Left lung (tissue), 14 donors: ENCODE measurements at places on chromosomes 3 and 15. TPM values are rescaled to one million over a fixed set of nuclear protein-coding genes. Genes with fewer than 3 reads are reported as not detected.

- no peak for DNase-seq
These were observed 26.7 kb downstream of the ABHD2 start for GRCh38 chr15:89114990-89115389.

Gene NDUFAF3
- polyA plus RNA-seq, result 50.3 TPM

Gene CAND2
- 5.2 TPM for polyA plus RNA-seq

Gene KLHL40
- not detected for polyA plus RNA-seq

DNA sequence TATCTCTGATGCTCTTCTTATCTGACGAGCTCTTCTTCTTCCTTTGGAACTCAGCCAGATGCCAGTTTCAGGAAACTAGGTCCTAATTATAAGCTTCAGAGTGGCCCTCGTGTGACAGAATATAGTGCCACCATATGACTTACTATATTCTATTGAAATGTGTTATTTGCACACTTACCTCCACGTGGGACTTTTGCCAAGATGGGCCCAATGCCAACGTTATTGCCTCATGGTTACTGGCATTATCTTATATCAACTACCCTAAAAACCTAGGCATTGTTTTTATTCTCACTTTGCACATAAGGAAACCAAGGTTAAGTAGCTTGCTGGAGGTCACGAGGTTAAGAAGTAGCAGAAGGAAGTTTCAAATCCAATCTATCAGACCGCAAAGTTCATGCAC is 71.3 kb upstream of the SLCO3A1 start:
- DNase-seq, result no peak

Gene PRSS50
- polyA plus RNA-seq, result 0.75 TPM

DNA sequence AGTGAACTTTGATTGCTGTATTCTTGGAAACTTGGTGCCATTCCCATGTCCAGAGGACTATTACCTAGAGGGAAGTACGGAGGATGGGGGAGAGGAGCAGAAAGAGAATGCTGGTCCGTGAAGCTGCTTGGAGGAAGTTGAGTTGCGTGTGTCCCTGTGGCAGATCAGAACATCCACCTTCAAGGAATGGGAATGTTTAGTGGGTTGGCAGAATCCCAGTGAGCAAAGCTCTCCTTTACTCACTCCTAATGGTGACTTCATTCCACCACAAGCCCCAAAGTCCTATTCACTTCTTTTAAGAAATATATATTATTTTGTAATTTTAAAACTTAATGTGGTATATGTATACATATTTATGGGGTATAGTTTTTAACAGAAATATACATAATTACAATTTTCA is 247.8 kb upstream of the FEZF2 start:
- DNase-seq, result no peak

GRCh38 chr15:70084461-70084860 is 13.3 kb downstream of the TLE3 start:
- DNase-seq, result no peak

Gene CMTM7
- polyA plus RNA-seq, result 61.1 TPM

- DNase-seq, result no peak
These were observed 31.0 kb upstream of the RBMS3 start for GRCh38 chr3:29249829-29250345.

Gene PLIN1
- polyA plus RNA-seq, result 1.0 TPM

- no peak for DNase-seq
These were observed 228.1 kb downstream of the FEZF2 start for GRCh38 chr3:62145086-62145757.

Gene SLC15A2
- 8.3 TPM for polyA plus RNA-seq

DNA sequence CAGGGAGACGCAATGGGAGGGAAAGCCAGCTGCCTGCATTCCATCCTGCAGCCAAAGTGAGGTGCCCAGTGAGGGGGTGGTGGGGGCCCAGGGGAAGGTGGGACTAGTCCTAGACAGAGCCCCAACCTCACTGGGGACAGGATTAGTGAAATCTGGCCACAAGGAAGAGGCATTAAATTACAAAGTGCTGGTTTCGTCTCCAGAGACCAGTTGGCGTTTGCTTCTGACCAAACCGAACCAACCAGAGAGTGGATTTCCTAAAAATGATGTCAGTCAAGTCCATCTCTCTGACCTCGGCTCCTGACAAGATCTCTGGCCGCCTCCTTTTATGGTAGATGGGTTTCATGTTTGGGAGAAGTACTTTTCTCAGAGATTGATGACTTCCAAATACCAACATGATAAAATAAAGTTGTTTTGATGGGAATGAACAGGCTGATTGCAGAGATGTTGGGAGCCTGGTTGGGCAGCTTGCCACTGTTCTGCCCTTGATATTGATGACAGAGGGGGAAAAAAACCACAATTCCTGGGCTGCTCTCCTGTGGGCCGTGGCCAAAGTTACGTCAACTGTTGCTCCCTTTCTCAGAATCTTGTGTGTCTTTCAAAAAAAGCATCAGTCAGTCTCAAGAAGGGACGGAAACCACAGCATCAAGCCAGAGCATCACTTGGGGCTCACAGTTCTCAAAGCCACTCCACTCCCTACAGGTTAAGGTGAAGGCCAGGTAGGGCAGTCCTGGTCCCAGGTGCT is 24.6 kb downstream of the ITGA11 start:
- no peak for DNase-seq

Gene KNG1
- polyA plus RNA-seq, result 1.2 TPM

Gene UTS2B
- 2.1 TPM for polyA plus RNA-seq

DNA sequence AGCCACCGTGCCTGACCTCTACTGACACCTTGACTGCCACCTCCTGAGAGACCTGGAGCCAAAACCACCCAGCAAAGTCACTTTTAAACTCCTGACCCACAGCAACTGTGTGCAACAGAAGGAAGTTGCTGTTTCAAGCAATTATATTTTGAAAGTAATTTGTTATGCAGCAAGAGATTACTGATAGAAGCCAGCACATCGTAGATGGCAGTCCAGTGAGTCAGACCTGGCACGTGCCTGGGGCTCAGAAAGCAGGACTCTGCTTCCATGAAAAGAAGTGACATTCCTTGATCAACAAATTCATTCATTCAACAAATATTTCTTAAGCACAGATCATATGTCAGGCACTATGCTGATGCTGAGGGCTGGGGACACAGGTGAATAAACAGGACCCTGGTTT is 5.7 kb upstream of the CSPG4 start:
- no peak for DNase-seq

Gene UBE2E2
- 46.4 TPM for polyA plus RNA-seq

Gene LAMB2
- 452 TPM for polyA plus RNA-seq

DNA sequence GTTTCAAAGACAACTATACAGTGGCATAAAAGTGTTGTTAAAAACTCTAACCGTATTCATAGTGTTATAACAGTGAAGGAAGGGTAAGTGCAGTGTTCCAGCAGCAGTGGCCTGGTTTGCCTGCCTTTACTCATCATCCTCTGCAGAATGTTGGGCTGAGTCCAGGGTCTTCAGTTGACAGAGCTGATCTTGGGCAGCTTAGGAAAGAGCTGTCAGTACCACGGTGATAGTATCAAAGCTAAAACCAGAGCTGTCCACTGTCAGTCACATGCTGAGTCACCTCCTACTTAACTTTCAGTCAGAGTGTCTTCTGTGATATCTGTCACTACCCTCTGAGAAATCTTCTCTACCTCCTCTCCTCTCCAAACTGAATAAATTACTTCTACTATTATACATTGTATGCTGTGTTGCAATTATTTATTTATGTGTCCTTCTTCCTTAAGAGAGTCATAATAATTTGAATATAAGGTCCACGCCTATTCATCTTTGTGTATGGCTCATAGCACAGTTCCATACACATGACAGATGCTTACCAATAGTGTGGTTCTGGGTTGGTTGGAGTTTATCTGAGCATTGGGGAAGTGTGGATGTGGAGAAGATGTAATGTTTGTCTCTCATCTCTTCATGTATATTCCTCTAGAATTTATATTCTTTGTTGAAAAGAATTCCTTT is 242.1 kb downstream of the ZIC1 start:
- no peak for DNase-seq
